Activated naive CD4-positive, alpha-beta T cell treated with anti-CD3 and anti-CD28 coated beads, Interleukin-2, amount 10 ng/mL, durations not matched to agents 7 days and 5 days (primary cell): ENCODE measurements at places on chromosomes 4 and X.

DNA sequence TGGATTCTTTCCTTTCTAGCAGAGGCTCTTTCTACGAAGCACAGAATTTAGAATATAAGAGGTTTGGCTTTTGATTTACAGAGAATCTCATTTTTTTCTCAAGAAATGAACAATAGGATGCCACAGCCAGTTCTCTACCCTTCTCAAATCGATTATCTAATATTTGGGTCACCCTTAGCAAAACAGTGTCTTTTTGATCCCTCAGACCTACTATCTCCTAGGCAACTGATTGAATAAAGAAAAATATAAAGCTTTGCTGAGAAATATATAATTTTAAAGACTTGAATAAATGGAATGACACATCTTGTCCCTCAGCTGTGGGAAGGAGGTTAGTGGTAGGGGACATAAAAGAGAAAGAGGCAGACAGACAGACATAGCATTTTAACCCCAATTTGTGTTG is 153.3 kb downstream of the SH3KBP1 start:
- DNase-seq: no peak

- no peak for DNase-seq
Measured at GRCh38 chr4:144712775-144713174, 66.8 kb downstream of the HHIP start.

DNA sequence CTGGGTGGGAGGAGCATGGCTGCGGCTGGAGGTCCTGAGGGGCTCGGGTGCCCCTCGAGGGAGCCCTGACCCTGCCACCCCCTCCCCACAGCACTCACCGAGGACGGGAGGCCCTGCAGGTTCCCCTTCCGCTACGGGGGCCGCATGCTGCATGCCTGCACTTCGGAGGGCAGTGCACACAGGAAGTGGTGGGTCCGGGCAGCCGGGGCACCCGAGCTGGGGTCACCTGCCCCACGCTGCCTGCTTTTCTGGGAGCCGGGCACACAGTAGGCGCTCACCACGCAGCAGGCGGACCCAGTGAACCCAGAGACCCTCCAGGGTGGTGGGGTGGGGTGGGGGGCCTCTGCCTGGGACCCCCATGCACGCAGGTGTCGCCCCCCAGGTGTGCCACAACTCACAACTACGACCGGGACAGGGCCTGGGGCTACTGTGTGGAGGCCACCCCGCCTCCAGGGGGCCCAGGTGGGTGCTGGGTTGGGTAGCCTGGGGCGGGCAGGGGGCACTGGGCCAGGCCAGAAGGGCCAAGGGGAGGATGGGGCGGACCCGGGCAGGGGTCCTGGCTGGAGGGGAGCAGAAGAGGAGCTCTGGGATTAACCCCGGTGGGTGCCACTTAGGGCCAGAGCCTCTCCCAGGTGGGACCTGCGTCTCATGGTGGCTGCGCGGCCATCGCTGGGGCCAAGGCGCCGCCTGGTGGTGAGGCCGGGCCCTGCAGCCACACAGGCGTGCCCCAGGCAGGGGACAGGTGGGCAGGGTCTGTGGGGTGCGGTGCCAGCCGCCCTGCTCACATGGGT is 1.4 kb downstream of the HGFAC start:
- peak; percentile 74 for DNase-seq

DNA sequence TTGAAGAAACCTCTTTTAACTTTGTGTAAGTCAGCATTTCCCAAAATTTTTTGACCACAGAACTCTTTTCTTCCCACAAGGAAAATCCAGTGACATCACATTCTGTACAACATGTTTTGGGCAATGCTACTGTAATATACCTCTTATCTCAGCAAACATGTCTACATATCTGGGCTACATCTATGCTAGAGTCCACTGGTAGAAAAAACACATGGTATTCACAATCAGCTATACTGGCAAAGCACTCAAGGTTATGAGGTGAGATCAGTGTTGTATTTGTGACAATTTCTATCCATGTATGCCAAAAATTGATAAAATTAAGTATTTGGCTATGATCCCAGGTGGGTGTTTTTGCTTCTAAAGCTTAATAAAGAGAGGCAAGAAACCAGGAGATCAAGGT is 98.0 kb downstream of the ATP11C start:
- DNase-seq: no peak

DNA sequence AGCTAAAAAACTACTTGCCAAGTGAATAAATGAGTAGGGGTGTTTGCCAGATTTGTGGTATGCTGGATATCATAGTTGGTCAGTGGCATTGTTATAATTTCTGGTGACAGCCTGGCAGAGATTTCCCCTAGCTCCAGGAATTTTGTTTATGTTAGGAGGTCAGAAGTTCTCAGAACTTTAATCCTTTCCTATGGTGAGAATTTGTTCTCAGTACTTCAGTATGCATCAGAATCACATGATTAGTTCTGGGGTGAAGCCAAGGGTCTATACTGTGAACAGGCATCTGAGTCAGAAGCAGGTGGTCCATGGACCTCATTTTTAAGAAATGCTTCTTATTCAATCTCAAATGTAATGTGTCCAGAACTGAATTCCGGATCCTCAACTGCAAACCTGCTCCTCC is 10.5 kb downstream of the RASSF6 start:
- DNase-seq: no peak

DNA sequence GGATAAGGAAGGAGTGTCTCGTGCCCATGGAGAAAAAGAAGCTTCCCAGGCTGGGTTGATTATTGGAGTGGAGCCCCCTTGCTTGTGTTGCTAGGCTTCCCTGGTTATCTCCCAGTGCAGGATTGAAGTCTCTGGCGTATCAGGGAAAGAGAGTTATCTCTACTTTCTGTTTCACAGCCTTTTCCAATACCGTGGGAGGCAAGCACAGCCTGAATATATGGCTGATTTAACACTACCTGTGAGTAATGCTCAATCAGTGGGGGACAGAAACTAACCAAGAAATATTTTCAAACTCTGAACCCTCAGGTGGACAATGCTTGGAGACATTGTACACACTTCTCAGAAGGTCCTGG is 65.2 kb downstream of the SERPINA7 start:
- DNase-seq: no peak

DNA sequence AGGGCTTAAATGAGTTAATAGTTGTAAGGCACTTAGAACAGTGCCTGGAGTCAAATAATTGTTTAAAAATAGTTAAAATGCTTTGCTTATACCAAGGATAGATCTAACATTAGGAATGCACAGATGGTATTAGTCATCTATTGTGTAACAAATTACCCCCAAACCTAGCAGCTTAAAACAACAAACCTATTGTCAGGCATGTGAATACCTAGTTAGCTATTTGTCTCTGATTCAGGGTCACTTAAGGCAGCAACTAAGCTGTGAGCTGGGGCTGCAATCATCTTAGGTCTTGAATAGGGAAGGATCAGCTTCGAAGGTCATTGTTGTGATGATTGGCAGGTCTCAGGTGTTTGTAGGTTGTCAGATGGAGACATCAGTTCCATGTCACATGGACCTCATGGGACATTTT is 42.4 kb upstream of the AGA start:
- DNase-seq: no peak

- DNase-seq: no peak
Measured at GRCh38 chrX:140799216-140799615, 89.7 kb downstream of the LINC00632 start.

DNA sequence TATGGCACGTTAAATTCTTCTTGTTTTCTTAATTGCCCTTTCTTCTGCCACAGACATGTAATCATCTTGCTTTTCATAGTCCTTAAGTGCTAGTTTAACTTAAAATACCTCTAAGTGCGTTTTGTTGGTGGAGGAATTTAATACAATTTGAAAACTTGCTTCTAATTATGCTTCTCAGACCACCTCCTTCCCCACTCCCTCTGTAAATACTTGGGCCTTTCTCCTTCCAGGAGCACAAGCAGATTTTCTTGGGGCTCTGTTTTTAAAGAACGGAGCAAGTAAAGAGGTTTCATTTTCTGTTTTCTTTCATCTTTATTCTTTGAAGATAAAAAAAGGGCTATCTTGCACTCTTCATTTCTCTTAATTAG is 559 bp upstream of the PCDH18 start:
- DNase-seq: no peak

DNA sequence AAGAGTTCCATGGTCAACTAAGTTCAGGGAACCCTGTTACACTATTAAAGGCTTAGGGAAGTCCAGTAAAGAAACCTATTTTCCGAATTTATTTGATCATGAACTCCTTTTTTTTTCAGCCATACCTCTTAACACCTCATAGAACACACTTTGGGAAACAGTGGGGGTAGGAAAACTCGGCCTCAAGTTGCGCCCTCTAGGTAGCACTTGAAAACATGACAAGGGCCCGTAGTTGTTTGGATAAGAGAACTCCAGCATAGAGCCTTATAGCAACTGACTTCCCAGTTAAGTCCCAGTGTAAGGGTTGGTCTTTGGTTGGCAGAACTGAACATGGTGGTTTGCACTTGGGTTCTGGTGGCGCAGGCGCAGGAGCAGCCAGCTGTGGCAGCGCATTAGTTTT is 14.4 kb downstream of the OGT start:
- DNase-seq: no peak

GRCh38 chrX:123851079-123851478 is 8.8 kb upstream of the XIAP start:
- DNase-seq: no peak
